ENCODE measurements at places on chromosomes 1 and 21.

- DNase-seq, result peak; percentile 57
Measured at GRCh38 chr1:11806307-11806936, 431 bp downstream of the CLCN6 start.

- DNase-seq, result no peak
Measured at GRCh38 chr1:107804741-107805140, 160.2 kb downstream of the VAV3 start.

DNA sequence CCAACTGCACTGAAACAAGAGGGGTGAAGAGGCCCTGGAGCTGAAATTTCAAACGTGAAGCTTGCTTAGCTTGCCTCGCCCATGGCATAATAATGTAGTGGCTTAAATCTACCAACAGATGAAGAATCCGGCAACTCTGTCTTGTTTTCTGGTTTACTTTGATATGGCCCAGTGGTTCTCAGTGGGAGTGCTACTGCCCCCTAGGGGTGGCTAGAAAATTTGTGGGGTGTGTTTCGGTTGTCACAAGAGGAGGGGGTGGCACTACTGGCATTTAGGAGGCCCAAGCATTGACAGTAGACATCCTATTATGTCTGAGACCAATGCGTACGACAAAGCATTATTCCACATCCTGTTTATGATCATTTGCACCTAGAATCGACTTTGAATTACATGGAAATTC is 51.9 kb upstream of the C8B start:
- no peak for DNase-seq

DNA sequence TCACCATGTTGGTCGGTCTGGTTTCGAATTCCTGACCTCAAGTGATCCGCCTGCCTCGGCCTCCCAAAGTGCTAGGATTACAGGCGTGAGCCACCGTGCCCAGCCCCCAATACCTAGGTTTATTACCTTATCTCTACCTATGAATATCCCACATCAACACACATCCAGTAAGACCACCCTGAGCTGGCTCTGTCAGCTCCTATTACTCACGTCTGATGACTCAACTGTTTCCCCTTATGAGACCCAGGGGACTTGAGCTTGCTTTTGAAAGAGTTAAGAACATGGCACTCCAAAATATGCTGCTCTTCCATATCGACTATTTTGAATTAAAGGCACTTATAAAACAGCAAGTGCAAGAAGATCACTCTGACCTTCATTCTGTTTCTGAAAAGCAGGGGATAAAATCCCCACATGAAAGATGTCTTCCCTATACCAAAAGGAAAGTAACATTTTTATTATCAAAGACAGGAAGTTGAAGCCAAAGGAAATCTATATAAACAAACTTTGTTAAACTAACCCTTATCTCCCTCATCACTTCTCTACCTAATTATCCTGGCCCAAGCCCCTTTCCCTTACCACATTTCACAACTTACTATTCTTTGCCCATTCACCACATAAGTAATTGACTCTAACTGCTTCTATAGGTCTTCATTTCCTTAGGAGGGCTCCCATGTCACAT is 41.3 kb upstream of the OSBPL9 start:
- DNase-seq, result no peak

- DNase-seq, result no peak
Measured at GRCh38 chr21:38619992-38620479, 121.8 kb upstream of the ERG start.

- DNase-seq, result peak; percentile 47
Measured at GRCh38 chr1:55214934-55215193, 300 bp downstream of the USP24 start.

DNA sequence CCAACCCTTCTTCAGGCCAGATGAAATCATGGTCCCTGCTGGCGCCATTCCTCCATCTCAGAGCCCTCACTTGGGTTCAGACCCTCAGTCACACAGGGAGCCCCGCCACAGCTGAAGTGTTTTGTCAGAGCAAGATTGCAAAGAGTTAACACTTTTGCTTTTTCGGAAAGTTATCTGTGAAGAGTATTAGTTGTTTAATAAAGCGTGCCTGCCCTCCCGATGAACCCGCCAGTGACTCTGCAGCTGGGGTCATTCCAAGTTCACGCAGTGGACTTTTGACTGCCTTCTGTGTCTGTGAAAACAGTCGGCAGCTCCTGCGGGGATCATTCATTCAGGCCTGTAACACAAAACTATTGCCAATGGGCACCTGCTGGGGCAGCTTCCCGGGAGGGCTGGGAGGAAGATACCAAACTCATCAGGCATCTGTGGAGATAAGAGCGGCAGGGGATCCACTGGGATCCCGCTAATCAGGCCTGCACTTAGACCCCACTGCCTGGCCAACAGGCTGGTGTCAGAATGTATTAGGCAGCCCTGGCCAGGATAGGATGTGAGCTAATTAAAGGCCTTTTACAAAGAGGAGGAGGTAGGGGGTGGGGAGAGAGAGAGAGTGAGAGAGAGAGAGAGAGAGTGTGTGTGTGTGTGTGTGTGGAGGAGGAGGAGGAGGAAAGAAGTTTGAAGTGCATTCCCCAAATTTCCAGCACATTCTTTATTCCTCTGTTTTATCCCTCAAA is 184.5 kb downstream of the DHRS3 start:
- DNase-seq, result no peak

DNA sequence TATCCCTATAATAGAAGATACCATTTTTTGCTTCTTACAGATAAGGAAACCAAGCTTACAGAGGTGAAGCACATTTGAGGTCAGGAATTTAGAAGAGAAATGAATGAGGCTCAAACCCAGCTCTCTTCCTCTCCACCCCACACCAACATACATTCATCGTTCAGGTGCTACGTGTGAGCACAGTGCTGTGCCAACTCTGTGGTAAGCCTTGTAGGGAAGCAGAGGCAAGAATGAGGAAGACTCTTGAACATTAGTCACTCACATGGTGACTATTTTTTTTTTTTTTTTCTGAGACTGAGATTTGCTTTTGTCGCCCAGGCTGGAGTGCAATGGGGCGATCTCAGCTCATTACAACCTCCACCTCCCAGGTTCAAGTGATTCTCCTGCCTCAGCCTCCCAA is 314.0 kb downstream of the NTNG1 start:
- no peak for DNase-seq

DNA sequence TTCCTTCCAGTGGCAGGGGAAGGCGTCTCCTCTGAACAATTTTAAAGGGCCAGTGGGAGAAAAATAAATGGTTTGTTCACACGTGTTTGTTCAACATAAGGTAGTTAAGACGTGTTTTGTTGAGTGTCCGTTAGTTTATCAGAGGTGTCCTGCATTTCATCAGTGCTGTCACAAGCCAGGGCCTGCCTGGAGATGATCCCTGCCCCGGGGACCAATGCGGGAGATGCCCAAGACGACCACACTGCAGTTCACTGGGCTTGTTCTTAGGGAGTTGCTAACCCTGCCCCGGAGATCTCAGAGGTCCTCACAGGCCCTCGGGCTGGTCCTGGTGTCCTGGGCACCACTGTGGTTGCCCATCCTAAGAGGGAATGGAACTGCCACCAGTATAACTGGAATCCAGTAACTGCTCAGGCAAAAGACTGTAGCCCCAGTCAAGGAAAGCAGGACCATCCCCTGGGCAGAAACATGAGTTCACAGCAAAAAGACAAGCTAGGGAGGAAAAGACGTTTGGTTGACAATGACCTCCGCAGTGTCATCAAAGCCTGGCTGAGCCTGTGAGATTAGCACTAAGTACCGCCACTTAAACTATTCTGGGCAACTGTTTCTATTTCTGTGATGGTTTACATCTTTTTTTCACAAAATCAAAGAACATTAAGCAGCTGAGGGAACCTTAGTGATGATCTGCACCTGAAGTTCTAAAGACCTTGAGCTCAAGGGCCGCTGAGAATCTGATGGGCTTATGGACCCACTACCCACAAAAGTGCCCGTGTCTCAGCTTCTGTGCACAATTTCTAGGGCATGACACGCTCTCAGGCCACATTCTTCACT is 44.9 kb upstream of the LIN9 start:
- no peak for DNase-seq

- DNase-seq, result no peak
Measured at GRCh38 chr1:229224308-229224707, 46.6 kb upstream of the RAB4A start.

DNA sequence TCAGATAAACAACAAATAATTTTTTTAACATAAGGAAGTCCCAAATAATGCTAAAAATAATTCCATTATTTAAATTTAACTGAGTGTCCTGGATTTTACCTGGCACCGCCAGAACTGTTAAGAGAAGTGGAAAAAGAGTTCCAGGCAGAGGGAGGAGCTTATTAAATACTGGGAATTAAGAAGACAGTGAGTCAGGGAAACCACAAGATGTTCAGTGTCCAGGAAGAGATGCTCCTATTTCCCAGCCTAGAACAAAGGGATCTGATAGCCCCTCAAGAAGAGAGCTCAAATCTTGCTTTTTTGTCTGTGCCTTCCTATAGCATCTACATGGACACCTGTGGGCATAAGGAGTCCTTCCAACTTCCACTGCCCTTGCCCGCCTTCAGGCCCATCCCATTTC is 85.9 kb downstream of the PGM1 start:
- no peak for DNase-seq

DNA sequence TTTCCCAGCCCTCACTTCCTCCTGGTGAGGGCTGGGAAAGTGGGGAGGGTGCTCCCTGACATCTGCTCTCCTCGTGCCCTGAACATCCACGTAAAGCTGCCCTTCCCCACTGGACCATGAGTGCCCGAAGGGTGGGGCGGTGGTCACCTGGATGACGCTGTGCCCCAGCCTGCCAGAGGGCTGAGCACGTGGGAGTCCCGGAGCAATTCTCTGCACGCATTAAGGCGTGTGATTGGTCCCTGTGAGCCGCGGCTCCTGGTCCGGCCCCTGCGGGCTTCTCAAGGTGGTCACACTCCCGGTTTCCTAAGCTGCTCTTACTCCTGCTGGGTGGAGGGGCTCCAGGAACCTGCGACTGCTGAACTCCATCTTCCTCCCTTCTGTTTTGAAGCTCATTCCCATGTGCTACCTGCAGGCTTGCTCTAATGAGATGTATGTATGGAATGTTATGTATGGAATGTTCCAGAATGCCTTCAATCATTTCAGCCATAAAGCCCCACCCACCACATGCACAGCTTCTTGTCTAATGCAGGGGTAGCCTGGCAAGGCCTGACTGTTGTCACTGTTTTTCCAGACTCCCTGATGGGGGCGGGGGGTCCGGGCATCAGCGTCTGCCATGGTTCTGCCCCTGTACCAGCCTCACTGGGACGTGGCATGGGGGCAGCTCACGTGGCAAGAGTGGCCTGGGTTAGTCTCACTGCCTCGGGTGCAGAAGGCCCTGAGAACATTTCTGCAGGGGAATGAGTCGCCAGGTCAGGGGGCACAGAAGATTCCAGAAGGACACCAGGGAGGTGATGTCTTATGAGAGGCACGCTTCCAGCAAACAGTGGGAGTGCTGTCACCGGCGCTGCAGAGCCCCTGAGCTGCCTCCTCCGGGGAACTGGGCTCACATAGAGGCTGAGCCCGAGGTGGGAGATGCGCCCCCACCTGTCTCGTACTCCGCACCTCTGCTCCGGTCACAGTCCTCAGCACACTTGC is 19.4 kb downstream of the KRTAP10-1 start:
- no peak for DNase-seq

DNA sequence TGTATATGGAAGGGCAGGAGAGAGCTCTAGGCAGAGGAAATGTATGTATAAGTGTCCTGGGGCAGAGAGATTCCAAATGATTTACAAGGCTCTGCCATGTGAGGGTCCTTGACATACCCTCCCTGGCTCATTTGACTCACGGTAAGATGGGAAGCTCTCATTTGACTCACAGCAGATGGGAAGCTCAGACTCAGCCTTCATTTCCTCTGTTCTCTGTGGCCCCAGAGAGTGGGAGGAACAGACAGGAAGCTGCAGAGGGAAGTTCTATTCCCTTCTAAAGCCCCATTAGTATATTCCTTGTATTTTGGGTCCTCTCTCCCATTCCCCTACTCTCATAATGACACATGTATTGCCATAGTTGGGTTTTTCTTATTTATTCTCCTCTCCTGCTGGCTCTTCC is 44.9 kb downstream of the FOXD2 start:
- DNase-seq, result no peak

DNA sequence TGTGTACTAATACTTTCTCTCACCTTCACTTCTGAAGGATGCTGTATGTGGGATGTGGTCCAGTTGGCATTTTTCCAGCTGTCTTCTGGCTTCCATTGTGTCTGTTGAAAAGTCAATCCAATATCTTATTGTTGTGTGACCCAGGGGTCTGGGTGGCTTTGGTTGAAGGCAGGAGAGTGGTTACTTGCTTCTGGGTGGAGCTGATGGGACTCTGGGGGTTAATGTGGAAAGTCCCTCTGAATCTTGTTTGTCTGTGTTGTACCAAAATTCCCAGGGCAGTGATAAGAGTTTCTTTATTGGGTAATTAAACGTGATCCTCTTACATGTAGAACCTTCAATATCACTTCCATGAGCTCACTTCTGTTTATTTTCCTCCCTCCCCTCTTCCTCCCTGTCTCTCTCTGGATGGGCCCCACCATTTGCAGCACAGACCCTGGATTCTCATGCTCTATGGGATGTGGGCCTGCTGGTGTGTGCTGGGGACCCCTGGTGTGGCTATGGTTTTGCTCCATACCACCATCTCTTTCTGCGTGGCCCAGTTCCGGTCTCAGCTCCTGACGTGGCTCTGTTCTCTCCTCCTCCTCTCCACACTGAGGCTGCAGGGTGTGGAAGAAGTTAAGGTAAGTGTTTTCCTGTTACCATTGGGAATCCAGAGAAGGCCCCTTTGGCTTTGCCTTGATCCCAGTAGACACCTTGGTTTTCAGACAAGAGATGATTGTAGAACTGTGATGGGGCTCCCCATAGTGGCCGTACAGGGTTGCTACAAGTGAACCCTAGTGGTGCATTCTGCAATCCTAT is 71.5 kb downstream of the HHAT start:
- peak; percentile 72 for DNase-seq

GRCh38 chr1:7644961-7645750 is 125.9 kb upstream of the VAMP3 start:
- DNase-seq, result peak; percentile 91

DNA sequence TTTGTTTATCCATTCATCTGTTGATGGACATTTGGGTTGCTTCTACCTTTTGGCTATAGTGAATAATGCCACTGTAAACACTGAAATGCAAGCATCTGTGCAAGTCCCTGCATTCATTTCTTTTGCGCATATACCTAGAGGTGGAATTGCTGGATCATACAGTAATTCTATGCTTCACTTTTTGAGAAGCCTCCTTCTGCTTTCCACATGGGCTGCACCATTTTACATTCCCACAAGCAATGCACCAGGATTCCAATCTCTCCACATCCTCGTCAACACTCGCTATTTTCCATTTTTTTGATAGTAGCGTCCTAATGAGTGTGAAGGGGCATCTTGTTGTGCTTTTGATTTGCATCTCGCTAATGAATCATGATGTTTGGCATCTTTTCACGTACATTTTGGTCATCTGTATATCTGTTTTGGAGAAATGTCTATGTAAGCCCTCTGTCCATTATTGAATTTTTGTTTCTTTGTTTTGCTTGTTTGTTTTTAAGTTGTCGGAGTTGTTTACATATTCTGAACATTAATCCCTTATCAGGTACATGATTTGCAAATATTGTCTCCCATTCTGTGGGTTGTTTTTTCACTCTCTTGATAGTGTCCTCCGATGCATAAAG is 335.4 kb downstream of the RRAGC start:
- DNase-seq, result no peak

DNA sequence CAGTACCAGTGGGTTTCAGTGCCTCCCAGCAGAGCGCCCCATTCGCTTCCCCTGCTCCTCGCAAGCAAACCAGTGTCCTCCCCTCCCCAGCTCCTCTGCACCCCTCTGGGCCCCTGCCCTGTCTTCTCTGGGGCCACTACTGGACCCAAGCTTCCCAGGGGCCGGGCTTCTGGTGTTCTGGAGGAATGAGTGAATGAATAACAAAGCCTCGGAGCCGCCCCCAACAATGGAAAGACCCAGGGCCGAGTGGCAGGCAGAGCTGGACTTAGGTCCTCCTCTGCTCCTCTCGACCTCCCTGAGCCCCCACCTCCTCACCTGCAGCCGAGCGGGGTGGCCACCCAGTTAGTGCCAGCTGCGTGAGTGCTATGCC is 37.6 kb downstream of the MATN1 start:
- no peak for DNase-seq
